ENCODE measurements at places on chromosomes 12 and 14.

DNA sequence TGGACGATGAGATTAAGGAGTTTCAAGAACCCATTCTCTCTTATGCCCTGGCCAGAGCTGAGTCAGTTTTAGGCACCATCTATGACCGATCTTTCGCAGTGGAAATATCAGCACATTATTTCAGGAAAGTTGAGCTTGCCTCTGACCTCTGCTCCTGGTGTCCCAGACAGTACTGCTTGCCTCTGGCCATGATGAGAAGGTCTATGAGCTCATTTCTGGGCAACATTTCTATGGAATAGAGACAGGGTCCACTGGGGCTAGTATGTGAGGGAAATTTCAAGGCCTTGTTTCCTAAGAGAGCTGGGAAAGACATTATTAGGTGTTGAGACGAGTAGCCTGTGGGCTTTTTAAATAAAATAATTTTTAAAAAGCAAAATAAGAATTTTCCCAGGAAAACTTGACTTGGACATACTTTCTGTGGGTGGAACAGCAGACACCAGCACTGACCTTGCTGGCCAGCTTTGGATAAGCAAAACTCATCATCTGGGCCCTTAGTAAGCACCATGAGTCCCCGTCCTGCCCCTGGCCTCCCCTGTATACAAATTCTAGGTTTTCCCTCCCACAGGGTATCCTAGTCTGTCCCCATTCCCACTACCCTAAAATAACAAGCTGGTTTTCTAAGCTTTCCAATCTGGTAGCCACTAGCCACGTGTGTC, 43.4 kb downstream of the DIO2 start:
- ATAC-seq, result no peak

DNA sequence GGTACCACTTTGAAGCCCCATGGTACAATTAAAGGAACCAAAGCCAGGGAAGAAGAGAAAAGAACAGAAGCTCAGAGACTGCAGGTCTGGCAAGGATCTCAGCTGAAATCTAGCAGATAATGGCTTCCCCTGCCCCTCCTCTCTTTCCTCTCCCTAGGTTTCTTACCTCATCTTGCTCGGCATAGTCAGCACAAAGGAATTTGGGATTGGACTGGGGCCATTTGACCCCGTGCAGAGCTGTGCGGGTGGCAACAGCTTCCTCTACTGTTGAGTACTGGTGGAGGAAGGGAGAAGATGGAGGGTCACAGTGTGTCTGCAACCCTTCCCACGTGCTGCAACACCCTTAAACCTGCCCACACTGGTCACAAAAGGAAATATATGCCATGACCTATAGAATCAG, 4.7 kb upstream of the CDH24 start:
- no peak for ATAC-seq

- no peak for ATAC-seq
Observed at GRCh38 chr14:103923863-103924262, 4.4 kb upstream of the TDRD9 start.

- ATAC-seq, result no peak
Observed at GRCh38 chr12:102232446-102232845, 34.8 kb upstream of the PMCH start.

DNA sequence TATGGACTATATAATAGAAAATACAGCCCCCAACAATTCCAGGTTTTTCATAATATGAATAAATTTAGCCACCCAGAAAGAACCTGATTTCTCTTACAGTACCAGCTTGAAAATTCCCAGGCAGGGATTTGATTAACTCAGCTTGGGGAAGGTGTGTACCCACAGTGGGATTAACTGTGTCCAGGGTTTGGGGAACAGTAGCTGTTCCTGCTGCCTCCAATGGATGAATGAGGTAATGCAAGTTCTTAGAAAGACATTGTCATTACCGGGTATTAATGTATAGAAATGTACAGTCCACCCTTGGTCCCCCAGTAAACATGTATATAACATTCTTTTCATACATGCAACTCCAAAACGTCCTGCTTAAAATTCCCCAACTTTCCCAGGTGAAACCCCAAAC, 115.6 kb downstream of the LRIG3 start:
- no peak for ATAC-seq

- no peak for ATAC-seq
Observed at GRCh38 chr14:101199028-101199770, 295.7 kb upstream of the RTL1 start.

DNA sequence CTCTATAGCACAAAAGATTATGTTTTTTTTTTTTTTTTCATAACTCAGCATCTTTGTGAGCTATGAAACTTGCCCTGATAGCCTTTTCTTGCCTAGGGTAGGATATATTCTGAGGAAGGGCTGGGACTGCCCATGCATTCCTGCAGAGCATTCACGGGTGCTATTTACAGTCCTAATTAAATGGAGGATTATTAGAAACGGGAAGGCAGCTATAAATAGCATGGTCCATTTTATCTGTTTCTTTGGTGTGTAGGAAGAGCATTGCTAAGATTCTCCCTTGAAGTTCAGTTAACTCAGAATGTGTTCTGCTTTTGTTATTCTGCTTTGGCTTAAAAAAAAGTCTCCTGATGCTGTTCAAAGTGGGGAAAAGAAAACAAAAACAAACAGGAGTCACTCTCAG, 630.9 kb downstream of the DIO2 start:
- ATAC-seq, result no peak

All from stimulated activated memory B cell treated with anti-CD40 and anti-IgM and Interleukin-4, amounts not matched to agents 10 μg/mL and 1 μg/mL and 100 μg/mL, for 72 hours (primary cell).